Neural crest cell (in vitro differentiated cells): ENCODE measurements at places on chromosomes 12 and 14. TPM values are rescaled to one million over a fixed set of nuclear protein-coding genes. Genes with fewer than 3 reads are reported as not detected.

GRCh38 chr12:91331371-91331770 lies 148.8 kb upstream of the DCN start:
- DNase-seq = no peak

DNA sequence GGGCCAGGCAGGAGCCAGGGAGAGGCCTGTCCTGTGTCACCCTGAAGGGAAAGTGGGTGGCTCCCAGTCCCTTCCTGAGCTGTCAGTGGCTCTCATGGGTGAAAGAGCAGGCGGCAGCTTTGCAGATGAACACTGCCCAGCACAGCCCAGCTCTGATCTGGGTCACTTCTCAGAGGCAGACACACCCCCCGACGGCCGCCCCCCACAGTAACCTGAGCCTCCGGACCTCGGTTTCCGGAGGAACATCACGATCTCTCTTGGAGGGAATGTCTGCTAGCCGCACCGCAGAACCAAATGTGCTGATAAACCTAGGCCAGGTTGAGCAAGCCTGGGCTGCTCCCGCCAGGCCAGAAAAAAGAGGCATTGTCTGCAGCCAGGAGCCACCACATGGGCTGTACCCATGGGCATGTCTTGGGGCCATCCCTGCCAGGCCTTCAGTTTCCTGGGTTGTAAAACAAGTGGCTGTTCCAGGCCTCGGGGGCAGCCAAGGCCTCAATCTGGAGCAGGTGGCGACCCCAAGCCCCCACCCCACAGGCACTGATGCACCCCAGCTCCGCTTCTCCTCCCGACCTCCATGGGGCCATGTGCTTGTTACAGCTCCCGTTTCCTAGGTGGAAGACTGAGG lies 57.6 kb downstream of the NCOR2 start:
- DNase-seq = no peak

GRCh38 chr14:78363008-78363407 lies 192.8 kb downstream of the NRXN3 start:
- no peak for DNase-seq

The HOXC6 gene
- 10.7 and 11.0 TPM in 2 replicates for total RNA-seq

The HPD gene
- total RNA-seq = 0.21 TPM in 1 of 2 replicates, not detected in the other

The DHH gene
- total RNA-seq = 1.5 TPM in 2 replicates
